Stimulated activated CD8-positive, alpha-beta memory T cell treated with anti-CD3 and anti-CD28 coated beads, Interleukin-2, amount 100 ng/mL, for 1 hour (primary cell): ENCODE measurements at places on chromosomes 4 and X.

- no peak for DNase-seq
Observed at GRCh38 chrX:9668537-9668936, 97.1 kb downstream of the GPR143 start.

GRCh38 chrX:50565718-50566117 is 95.1 kb upstream of the DGKK start:
- DNase-seq: no peak

GRCh38 chrX:7926914-7927258 is 327 bp downstream of the PNPLA4 start:
- DNase-seq: no peak

- no peak for DNase-seq
Observed at GRCh38 chrX:42855259-42855658, 77.3 kb upstream of the PPP1R2C start.

- DNase-seq: no peak
Observed at GRCh38 chr4:3702561-3703221, 63.5 kb upstream of the ADRA2C start.

- no peak for DNase-seq
Observed at GRCh38 chr4:6734165-6734786, 18.3 kb downstream of the BLOC1S4 start.

DNA sequence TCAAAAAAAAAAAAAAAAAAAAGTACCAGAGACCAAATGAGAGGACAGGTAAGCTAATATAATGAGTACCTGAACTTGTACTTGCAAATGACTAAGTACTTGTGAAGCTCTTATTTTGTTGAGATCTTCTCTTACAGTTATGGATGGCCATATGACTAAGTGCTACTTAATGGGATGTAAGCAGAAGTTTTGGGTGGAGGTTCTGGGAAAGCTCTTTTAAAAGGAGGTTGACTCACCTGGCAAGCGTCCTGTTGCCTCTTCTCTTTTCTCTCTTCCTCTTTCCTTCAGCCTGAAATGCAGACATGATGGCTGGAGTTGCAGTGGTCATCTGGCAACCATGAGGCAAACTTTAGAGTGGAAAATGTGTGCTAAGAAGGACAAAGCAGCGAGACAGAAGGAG is 36.9 kb upstream of the MED14 start:
- no peak for DNase-seq

DNA sequence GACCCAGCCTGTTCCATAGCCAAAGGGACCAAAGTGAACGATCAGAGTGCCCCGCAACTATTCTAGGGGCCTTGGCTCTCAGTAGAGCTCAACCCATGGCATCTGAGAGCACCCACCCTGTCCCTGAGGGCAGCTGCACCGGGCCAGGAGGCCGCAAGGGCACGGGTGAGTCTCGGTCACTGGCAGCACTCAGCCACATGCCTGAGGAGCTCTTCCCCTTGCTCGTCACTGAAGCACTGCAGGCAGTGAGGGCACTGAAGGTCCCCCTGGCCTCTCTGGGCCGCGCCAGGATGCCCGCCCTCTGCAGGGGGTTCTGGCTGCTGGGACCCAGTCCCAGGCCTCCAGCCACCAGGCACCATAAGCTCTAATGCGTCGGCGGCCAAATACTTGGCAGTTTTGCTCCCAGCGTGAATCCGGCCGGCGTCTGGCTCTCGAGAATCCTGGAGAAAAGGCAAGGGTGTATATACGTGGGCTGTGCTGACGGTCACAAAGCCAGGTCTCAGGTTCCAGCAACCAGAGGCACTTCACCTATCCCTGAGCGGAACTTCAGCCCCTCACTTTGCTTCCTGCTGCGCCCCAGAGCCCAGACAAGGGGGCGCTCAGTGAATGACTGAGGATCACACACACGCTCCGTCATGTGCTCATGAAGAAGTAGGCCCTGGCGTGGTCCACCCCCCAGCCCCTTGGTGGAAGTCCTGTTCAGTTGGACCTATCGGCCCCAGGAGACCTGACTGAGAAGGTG is 13.9 kb downstream of the TNIP2 start:
- no peak for DNase-seq

GRCh38 chr4:108543359-108543968 is 76.9 kb upstream of the RPL34 start:
- no peak for DNase-seq

GRCh38 chrX:83916525-83916924 is 55.6 kb downstream of the CYLC1 start:
- no peak for DNase-seq

- DNase-seq: no peak
Observed at GRCh38 chr4:3253808-3254207, 4.8 kb downstream of the MSANTD1 start.

DNA sequence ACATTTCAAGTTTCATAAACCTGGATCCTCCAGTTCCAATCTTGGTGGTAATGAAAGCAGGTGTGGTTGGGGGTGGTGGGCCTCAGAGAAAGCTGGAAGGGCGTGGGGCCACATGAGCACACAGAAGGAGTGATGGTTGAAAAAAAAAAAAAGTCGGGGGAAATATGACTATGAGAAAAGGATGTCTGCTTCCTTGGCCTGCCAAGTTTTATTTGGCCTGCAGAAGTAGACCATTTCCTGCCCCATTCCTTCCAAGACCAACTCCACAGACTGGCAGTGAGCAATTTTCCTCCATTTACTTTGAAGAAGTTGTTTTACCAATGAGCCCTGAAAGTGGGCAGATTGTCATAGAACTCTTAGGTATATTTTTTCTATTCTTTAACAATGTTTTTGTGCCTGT is 43.3 kb downstream of the LNX1 start:
- no peak for DNase-seq

DNA sequence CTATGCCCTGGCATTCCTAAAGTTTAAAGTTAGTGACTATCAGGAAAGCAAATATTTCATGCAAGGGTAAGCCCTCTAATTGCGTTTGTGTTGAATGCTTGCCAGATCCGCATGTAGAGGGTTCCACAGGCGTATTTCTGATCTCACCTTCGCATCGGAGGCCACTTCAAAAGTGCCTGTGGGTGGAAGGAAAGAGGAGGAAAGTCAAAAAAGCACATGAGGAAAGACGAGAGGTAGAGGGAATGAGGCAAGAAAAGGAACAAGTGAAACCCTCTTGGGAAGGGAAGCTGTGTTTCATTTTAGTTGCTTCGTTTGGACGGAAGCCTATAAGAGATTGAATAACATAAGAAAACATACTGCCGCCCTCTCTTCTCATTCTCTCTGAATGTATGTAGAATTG is 628.8 kb downstream of the SPRY1 start:
- no peak for DNase-seq

GRCh38 chr4:159607809-159608208 is 504.9 kb downstream of the RAPGEF2 start:
- DNase-seq: no peak

GRCh38 chrX:19810006-19810774 is 77.2 kb downstream of the SH3KBP1 start:
- no peak for DNase-seq

- DNase-seq: no peak
Observed at GRCh38 chr4:149493492-149493891, 322.2 kb downstream of the IQCM start.

- DNase-seq: no peak
Observed at GRCh38 chrX:120781403-120781802, 94.3 kb downstream of the CT47B1 start.

GRCh38 chrX:40331353-40331752 is 233.6 kb upstream of the BCOR start:
- DNase-seq: no peak

GRCh38 chrX:135985157-135985972 is at the start of gene SLC9A6:
Gene SLC9A6, plus strand, starts transcription at chrX:135985435. Its CDS starts 224 bp downstream, at chrX:135985659.
- DNase-seq: peak; percentile 48

- no peak for DNase-seq
Observed at GRCh38 chrX:20796450-20796849, 529.7 kb upstream of the RPS6KA3 start.

DNA sequence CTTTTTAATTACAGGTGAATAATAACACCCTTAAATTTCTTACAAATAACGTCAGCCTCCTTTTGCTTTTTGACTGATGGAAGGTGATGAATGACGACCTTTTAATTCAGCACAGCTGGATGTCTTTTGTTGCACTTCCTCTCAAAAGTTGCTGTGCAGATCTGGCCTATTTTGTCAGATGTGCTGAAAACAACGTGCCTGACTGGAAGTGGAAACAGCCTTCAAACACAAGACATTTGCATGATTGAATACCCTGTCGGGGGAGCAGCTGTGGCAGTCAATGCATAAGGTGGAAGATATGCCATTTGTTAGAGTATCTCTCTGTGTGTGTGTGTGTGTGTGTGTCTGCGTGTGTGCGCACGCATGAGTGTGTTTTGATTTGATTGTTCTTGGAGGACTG is 579.7 kb downstream of the SPRY1 start:
- no peak for DNase-seq

- DNase-seq: no peak
Observed at GRCh38 chr4:57083090-57083489, 27.1 kb downstream of the IGFBP7 start.
